ENCODE measurements at places on chromosomes 2 and 18. TPM values are rescaled to one million over a fixed set of nuclear protein-coding genes. Genes with fewer than 3 reads are reported as not detected.

DNA sequence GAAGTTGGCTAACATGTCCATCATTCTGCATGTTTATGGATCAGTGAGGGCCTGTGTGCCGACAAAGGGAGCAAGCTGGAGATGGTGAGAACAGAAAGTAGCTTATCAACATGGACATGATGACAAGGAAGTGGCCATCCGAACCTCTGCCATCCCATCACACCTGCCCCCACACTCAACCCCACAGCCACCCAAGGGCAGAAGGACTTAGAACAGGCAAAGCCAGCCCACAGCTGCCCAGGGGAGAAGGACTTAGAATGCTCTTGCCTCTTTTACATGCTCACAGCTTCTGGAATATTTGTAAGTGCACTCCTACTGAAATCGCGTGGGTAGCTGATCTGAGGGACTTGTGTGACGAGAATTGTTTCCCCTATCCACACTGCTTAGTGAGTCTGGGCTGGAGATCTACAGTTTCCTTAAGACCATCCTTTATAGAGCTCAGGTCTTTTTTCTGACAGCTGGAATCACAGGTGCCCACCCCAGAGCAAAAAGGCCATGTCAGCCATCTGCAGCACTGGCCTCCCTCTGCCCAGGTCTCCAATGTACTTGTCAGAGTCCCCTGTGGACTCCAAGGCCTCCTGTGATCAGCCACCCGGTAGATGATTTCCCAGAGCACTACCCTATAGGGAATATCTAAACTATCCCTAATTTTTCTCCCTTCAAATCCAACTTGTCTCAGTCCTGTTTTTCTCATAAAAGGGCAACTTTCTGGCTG, 154.1 kb downstream of the SMAD7 start:
- H3K36me3 ChIP-seq = no peaks in the 10 kb centered on the region
- H3K4me1 ChIP-seq = no peaks in the 10 kb centered on the region
- DNase-seq = no peak
- no peaks in the 10 kb centered on the region for H3K27me3 ChIP-seq
- no peak overlapping the region for H3K27ac ChIP-seq

DNA sequence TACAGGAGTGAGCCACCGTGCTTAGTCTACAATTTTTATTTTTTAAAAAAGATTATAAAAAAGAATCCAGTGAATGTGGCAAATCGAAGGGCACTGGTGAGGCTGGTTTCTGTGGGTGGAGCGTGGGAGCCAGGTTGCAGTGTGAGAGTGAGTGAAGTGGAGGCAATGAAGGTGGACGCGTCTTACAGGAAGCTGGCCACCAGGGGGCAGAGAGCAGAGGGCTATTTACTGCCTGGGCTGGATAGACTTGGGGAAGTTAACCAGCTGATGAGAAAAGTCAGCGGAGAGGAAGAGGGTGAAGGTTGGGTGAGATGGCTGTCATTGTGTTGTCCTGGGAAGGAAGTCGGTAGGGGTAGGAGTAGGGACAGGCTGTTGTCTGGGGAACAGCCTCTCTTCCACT, 6.8 kb downstream of the SCTR start:
- no peaks in the 10 kb centered on the region for H3K4me1 ChIP-seq
- peak; percentile 13 for DNase-seq
- no peaks in the 10 kb centered on the region for H3K27me3 ChIP-seq
- no peaks in the 10 kb centered on the region for H3K36me3 ChIP-seq
- H3K27ac ChIP-seq = no peak overlapping the region
- H3K4me3 ChIP-seq = no peak overlapping the region

GRCh38 chr2:9300829-9301453, 94.3 kb downstream of the ASAP2 start:
- no peaks in the 10 kb centered on the region for H3K4me1 ChIP-seq
- H3K36me3 ChIP-seq = no peaks in the 10 kb centered on the region
- DNase-seq = peak; percentile 29

- H3K27me3 ChIP-seq = no peaks in the 10 kb centered on the region
- no peak overlapping the region for H3K4me3 ChIP-seq
- H3K27ac ChIP-seq = no peak overlapping the region
- no peaks in the 10 kb centered on the region for H3K4me1 ChIP-seq
- no peak for DNase-seq
Measured at GRCh38 chr2:181177376-181177775, 197.0 kb downstream of the UBE2E3 start.

DNA sequence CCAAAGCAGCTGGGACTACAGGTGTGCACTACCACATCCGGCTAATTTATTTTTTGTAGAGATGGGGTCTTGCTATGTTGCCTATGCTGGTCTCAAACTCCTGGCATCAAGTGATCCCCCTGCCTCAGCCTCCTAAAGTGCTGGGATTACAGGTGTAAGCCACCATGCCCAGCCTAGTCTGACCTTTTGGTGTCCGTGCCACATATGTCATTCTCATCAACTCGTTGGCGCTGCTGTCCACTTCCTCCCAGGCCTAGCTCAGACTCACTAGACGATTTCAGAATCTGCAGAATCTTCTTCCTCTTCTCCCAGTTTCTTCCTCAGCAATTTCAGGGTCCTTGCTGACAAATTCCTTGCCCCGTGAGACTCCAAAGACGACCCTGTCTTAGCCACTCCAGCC, 39.8 kb upstream of the DNMT3A start:
- no peaks in the 10 kb centered on the region for H3K27me3 ChIP-seq
- no peak overlapping the region for H3K27ac ChIP-seq
- no peaks in the 10 kb centered on the region for H3K36me3 ChIP-seq
- no peak for DNase-seq
- no peak overlapping the region for H3K4me3 ChIP-seq

DNA sequence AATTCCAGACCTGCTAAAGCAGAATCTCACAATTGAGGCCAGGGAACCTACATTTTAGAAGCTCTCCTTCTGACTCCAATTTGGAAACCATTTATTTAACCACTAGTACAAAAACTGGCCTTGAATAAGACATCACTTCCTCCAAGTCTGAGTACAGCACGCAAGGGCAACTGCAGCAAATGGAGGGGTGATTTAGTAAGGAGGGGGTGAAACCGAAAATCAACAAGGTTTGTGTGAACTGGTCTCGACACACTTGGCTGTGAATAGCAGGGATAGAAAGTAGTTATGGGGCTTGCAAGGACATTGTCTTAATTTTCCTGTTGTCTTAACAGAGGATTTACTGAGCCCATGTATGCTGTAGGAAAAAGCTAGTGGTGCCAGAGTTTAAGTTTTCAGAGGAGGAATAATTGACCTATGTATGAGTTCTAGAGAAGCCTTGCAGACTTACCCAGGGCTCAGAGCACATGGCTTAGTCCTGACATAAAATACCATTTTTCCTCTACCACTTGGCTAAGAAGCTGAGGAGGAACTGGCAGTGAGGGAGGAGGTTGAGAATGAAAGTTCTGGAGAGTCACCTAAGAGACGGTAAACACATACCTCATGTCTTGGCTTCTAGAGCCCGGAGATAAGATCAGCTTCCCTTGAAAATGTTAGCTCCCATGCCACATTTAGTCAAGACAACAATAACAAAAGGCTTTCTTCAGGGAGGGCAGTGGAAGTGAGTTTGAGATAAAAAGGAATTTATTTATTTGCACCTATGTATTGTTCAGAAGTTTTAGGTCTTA, 114.8 kb downstream of the SMAD2 start:
- no peaks in the 10 kb centered on the region for H3K36me3 ChIP-seq
- no peak overlapping the region for H3K4me3 ChIP-seq
- H3K27ac ChIP-seq = no peak overlapping the region
- DNase-seq = peak; percentile 14

GRCh38 chr2:207939342-207940108, 85.8 kb downstream of the PLEKHM3 start:
- H3K36me3 ChIP-seq = no peaks in the 10 kb centered on the region
- peaks cover under 1% of the 10 kb centered on the region for H3K4me1 ChIP-seq
- no peaks in the 10 kb centered on the region for H3K27me3 ChIP-seq
- no peak overlapping the region for H3K27ac ChIP-seq
- H3K4me3 ChIP-seq = no peak overlapping the region
- no peak for DNase-seq

DNA sequence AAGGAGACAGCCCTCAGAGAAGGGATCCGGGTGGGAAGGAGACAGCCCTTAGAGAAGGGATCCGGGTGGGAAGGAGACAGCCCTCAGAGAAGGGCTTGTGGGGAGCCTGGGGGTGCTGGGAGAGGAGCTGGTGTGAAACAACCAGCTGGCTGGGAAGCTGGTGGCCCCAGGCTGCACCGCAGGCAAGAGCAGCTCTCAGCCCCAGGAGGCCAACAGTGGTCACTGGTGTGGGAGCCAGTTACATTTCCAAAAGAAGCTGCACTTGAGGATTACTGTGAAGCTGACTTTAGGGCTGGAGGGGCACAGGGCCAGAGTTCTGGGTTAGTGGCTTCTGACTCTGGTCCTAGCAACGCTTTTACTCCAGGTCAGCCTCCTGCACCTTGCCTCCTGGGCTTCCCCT, 3.3 kb downstream of the HES6 start:
- peaks cover 11% of the 10 kb centered on the region for H3K4me1 ChIP-seq
- no peaks in the 10 kb centered on the region for H3K36me3 ChIP-seq
- no peak for DNase-seq
- H3K4me3 ChIP-seq = no peak overlapping the region

DNA sequence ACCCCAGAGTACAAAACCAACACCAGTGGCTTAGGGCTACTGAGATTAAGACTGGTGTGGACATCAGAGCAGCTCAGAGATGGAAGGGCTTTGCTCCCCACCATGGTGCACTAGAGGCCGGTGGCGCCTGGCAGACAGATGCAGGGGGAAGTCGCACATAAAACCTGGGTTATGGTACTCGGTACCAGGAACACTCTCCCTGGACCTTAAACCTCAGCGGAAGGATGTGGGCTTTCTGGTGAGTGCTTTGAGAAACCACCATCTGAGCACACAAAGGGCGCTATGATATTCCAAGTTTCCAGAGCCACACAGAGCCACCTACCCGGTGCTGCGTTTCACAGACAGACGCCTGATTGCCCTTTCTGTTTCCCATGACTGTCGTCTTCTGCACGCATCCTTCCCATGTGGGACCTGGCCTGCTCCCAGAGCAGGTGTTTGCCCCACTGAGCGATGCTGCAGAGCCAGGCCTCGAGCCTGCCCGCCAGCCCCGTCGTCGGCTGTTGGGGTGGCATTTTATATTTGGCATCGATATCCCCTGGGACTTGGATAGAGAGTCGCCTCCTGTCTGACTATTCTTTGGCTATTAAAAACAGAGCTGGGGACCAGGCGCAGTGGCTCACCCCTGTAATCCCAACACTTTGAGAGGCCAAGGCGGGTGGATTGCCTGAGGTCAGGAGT, 89.5 kb upstream of the ODC1 start:
- no peak for DNase-seq
- H3K36me3 ChIP-seq = no peaks in the 10 kb centered on the region
- H3K4me3 ChIP-seq = no peak overlapping the region

Gene FAM117B
- 30.5 TPM for total RNA-seq

DNA sequence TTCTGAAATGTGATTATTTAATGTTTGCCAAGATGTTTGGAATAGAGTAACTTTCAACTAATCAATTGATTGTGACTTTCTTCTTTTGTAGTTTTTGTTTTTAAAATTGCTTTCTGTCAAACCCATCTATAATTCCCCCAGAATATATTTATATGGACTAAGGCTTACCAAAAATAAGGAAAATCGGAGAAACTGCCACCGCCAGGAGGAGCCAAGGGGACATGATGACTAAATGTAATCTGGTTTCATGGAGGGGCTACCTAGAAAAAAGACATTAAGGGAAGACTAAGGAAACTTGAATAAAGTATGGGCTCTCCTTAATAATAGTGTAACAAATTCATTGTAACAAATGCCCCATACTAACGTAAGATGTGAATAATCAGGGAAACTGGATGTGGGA, 19.5 kb downstream of the BOLA3 start:
- H3K27ac ChIP-seq = no peak overlapping the region
- DNase-seq = no peak
- no peaks in the 10 kb centered on the region for H3K4me1 ChIP-seq
- peaks cover 3% of the 10 kb centered on the region for H3K27me3 ChIP-seq

- no peak for DNase-seq
- H3K4me3 ChIP-seq = no peak overlapping the region
- no peaks in the 10 kb centered on the region for H3K4me1 ChIP-seq
- H3K27ac ChIP-seq = no peak overlapping the region
- no peaks in the 10 kb centered on the region for H3K36me3 ChIP-seq
- no peaks in the 10 kb centered on the region for H3K27me3 ChIP-seq
Measured at GRCh38 chr2:237025090-237025865, 60.4 kb upstream of the COPS8 start.

Gene TCF7L1
- 7.0 TPM for total RNA-seq

DNA sequence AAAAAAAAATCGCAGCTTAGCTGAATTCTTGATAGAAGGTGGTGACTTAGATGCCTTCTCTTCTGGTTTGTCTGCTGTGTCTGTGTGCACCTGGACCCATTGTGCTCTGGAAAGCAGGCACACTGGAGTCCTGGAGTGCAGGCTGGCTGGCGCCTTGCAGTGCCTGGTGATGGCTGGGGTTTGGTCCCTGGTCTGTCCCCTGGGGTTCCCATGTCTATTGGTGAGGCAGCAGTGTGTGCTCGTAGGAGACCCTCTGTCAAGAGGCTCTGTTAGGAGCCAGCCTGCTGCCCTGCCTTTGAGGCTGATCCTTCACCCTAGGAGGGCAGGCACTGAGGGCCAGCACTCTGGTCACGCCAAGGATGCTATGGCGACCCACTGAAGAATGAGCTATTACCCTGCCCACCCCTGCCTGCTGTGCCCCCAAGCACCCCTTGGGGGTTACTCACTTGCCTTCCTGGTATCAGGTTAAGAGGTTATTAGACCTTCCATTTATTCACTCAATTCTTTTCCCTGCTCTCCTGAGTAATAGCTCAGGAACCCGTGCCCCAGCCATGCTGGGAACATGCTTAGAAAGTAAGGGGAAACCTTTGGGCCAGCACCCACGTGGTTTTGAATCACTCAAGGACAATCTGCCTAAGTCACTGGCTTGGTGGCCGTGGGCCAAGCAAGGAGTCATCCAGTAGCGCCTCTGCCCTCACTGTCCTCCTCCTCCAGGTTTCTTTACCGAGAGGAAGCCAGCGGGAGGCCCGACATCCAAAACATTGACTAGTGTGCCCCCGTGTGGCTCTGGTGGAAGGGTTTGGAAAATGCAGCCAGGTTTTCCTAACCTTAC, 284.5 kb downstream of the PRKCE start:
- H3K27ac ChIP-seq = peak overlapping the region; percentile 20
- DNase-seq = peak; percentile 91
- no peak overlapping the region for H3K4me3 ChIP-seq
- peaks cover 3% of the 10 kb centered on the region for H3K4me1 ChIP-seq

Gene RAB27B
- total RNA-seq = 60.2 TPM

All from prostate gland (tissue), 2 donors.